ENCODE measurements at places on chromosomes 3 and 15.

GRCh38 chr3:72397586-72397985, 450.7 kb downstream of the SHQ1 start:
- no peak for DNase-seq

DNA sequence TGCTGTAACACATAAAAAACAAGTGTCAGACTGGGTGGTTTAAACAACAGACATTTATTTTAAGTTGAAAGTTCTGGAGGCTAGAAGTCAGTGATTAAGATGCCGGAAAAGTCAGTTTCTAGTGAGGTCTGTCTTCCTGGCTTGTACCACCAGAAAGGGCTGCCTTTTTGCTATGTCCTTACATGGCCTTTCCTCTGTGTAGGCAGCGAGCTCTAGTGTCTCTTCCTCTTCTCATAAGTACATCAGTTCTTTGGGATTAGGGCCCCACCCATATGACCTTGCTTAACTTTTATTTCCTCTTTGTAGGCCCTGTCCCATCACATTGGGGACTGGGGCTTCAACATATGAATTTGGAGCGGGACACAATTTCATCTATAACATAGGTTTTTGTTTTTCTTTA, 128.0 kb downstream of the BBX start:
- no peak for DNase-seq

DNA sequence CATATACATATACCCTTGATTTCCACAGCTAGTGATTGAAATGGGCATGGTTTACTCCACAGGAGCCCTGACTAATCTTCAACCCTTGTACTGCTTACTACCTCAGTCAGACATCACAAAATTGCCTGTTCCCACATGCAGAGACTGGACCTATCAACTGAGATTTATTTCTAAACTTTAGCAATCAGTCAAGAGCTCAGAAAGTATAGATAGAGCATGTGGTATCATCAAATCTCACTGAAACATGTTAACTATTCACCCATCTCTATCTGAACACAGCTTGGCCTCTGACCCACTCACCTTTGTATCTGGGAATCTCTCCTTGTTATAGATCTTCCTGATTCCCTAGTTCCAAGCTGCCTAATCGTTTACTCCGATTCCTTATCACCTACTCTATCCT, 14.6 kb downstream of the ADAM10 start:
- no peak for DNase-seq

- no peak for DNase-seq
These were observed 168.1 kb upstream of the MBNL1 start for GRCh38 chr3:152100491-152101132.

DNA sequence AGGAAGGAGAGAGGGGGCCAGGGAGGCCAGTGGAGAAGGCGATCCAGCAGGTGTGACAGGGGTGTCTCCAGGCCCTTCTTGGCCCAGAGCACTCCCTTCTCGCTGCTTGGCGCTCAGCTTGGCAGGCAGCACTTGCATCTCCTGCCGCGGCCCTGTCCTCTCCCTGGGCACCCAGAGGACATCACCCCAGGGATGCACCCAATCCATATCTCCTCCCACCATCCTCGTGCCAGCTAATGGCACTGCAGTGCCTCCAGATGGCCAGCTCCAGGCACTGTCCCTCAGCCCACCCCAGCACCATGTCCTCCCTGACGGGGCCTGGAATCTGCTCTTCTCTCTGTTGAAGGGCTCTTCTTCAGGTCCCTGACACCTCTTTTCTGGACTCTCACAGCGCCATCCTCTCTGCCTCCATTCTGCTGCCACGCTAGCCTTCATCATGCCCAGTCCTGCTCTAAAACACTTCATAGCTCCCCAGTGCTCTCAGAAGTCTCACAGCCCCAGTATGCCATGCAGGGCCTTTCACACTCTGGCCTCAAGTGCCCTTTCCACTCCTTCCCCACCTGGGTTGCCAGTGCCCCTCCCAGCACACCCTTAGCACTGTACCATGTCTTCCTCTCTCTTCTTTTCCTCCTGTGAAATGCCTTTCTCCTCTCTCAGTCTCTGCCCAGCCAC, 106.8 kb upstream of the SLC6A11 start:
- no peak for DNase-seq

DNA sequence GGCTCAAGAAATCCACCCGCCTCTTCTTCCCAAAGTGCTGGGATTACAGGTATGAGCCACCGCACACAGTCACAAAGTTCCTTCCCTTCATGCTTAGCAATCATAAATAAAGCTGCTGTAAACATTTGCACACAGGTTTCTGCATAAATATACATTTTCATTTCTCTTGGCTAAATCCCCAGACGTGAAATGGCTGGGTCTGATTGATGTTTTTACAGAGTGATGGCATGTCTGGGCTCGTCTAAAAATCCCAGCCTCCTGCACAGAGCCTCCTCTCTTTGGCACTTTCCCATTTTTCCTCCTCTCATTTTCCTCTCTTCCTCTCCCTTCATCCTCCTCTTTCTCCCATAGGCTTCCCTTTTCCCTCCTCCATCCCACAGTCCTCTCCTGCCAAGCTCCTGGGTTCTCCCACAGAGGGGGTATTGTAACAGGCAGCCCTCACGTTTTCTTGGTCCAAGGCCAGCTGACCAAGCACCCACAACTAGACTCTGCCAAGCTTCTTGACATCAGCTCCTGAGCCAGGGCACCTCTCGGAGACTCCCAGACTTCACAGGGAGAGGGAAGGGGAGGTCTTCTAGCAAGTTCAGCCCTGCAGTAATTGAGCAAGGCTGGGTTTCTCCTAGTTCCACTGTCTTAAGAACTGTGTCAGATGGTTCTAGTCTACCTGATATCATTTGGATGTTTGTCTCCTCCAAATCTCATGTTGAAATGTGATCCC, 10.5 kb upstream of the PLA2G4E start:
- DNase-seq = no peak

DNA sequence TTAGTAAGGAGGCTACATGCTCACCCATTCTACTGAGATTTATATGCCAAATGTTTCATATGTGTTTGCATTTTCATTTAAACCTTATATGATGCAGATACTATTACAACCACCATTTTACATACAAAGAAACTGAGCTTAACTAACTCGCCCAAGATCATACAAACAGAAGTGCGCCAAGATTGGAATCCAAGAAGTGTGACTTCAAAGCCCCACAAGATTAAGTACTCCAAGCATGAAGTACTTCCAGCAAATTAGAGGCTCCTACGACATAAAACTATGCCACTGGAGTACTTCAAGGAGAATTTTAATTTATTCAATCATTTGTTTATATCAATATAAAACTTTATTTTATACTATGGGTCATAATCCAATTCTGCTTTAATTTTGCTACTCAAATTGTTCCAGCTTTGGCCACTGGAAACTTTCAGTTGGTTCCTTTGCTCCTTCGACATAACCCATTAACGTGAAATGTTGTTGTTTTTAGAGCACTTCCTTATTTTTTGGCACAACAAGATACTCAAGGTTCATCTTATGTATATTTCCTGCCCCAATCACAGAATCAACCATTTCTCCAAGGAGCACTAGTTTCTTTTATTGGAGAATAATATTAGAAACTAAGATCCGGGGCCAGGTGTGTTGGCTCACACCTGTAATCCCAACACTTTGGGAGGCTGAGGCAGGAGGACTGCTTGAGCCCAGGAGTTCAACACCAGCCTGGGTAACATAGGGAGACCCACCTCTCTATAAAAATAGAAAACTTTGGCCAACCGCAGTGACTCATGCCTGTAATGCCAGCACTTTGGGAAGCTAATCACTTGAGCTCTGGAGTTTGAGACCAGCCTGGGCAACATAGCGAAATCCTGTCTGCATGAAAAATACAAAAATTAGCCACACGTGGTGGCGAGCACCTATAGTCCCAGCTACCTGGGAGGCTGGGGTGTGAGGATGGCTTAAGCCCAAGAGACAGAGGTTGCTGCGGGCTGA, 10.4 kb downstream of the INO80 start:
- DNase-seq = no peak

GRCh38 chr3:66723231-66723630, 222.4 kb upstream of the LRIG1 start:
- DNase-seq = no peak

GRCh38 chr15:88652456-88653199, 13.8 kb downstream of the ISG20 start:
- no peak for DNase-seq

GRCh38 chr3:125382298-125382697, 7.2 kb upstream of the ZNF148 start:
- no peak for DNase-seq

- DNase-seq = no peak
These were observed 64.5 kb downstream of the CHST2 start for GRCh38 chr3:143184099-143184498.

- DNase-seq = no peak
These were observed 54.6 kb upstream of the C3orf49 start for GRCh38 chr3:63764511-63764910.

- DNase-seq = no peak
These were observed 141.1 kb downstream of the DOCK3 start for GRCh38 chr3:50815844-50816243.

DNA sequence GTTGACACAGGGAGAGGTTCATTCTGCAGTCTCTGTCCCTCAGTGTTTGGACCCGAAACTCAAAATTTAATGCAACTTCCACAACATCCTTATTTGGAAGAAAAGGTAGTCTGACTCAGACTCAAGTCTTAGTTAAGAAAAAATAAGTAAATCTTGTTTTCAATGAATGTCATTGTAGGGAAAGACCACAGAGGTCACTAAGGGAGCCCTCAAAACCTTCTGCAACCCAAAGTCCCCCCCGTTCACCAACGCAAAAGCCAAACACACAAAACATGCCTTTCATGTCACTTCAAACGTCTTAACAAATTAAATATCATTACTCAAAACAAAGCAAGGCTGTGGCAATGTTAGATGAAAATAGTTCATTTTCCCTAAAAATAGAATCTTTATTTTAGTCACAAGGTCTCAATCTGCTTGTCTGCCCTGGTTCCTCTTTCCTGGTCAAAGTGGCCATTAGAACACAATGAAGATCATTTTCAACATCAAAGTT, 20.9 kb upstream of the SSUH2 start:
- no peak for DNase-seq

- DNase-seq = no peak
These were observed 51.8 kb upstream of the DGKG start for GRCh38 chr3:186413615-186414415.

GRCh38 chr15:38308797-38309196, 56.2 kb downstream of the SPRED1 start:
- no peak for DNase-seq

GRCh38 chr3:40452562-40452875, 4.6 kb upstream of the RPL14 start:
- no peak for DNase-seq

GRCh38 chr3:141894524-141895176, 18.2 kb downstream of the ATP1B3 start:
- DNase-seq = peak; percentile 27

DNA sequence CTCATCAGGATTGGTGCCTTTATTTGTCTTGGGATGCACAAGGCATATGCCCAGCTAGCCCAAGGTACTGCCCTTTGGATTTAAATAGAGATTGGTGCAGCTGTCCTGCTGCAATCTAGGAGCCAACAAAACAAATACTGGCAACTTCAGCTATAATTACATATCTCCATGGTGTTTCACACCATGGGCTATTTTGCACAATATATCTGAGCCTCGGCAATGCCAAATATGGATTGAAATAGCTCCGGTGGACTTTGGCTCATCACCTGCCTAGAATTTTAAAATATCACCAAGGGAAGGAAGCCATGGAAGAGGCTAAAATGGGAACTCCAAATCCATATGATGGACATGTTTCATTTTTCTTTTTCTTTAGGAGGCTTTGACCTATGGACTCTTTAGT, 367.8 kb upstream of the UMPS start:
- no peak for DNase-seq

GRCh38 chr3:160287666-160288065, 62.4 kb downstream of the C3orf80 start:
- DNase-seq = no peak

GRCh38 chr3:5634411-5634810, 446.9 kb downstream of the EDEM1 start:
- DNase-seq = no peak

DNA sequence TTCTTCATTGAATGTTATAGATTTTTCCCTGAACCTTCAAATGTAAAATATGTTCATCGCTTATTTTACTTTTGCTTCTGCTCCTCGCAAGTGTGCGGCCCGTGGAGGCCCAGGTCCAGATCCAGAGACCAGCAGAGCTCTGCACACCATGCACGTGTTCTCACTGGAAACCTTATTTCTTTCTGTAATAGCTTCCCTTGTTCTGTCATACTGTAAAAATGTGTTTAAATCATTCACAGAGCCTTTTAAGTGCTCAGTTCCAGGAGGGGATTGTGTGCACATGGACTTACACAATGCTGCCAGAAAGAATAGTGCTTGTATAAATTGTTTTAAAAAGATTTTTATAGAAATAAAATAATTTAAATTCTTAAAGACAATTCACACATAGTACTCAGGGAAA, 359.3 kb downstream of the GABRG3 start:
- no peak for DNase-seq

DNA sequence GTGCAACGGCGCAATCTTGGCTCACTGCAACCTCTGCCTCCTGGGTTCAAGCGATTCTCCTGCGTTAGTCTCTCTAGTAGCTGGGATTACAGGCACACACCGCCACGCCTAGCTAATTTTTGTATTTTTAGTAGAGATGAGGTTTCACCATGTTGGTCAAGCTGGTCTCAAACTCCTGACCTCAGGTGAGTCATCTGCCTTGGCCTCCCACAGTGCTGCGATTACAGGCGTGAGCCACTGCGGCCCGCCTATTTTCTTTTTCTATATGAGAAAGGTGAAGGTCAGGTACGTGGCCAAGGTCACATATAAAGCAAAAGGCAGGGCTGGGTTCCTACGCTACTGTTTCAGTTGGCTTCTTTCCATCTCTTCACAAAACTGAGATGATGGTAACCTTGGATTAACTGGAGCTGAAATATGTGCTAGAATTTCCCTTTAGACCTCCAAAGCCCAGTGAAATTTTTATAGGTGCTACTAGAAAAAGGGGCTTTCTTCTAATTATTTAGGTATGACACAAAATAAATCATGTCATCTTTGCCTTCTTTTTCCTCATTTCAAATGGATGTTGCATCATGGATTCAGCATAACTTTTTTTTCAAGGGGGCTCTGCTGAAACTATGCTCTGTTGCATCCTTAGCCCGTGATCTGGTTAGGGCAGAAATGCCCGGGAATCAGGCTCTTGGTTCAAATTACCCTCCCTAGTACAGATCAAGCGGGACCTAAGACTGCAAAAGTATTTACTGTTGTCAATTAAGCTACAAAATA, 68.5 kb downstream of the MYO1E start:
- DNase-seq = peak; percentile 75

- no peak for DNase-seq
These were observed 21.0 kb downstream of the PFKFB4 start for GRCh38 chr3:48535578-48535977.

DNA sequence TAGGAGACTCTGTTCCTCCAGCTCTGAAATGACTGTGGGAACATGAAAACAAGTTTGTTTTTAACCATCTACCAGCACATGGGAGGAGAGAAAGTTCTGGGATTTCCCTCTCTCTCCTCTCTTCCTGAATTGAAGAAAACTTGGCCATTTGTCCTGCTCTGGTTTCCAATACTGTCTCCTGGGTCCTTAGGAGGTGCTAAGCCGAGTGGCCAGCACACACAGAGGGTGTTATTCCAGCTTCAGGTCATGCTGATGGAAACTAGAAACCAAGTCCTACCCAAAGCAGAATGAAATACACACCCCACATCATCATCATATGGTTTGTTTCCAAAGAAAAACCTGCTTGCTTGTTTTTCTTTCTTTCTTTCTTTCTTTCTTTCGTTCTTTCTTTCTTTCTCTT, 172.7 kb downstream of the RPLP1 start:
- DNase-seq = no peak

Data from ACHN (cell line).